NCI-H524 treated with DMSO at 0.1 percent for 48 hours (cell line): ENCODE measurements at places on chromosomes 2 and 18.

- no peak for DNase-seq
These were observed 45.5 kb upstream of the LRRTM4 start for GRCh38 chr2:77567723-77568122.

DNA sequence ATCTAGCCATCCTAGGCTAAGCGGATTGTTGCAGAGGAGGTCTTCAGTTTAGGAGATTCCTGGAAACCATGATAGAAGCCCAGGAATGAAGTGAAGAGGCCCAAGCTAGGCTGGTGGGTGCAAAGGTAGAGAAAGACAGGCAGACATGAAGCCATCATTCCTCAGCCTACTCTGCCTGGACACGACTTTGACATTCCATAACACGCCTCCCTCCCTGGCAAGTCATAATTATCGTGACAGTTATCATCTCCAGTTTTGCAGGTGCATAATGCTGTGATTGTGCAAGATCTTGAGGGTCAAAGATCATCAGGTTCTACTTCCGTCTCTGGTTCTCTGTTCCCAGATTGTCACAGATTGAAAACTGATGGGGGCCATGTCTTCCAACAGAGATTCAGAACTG is 15.2 kb upstream of the FZD5 start:
- DNase-seq, result no peak

DNA sequence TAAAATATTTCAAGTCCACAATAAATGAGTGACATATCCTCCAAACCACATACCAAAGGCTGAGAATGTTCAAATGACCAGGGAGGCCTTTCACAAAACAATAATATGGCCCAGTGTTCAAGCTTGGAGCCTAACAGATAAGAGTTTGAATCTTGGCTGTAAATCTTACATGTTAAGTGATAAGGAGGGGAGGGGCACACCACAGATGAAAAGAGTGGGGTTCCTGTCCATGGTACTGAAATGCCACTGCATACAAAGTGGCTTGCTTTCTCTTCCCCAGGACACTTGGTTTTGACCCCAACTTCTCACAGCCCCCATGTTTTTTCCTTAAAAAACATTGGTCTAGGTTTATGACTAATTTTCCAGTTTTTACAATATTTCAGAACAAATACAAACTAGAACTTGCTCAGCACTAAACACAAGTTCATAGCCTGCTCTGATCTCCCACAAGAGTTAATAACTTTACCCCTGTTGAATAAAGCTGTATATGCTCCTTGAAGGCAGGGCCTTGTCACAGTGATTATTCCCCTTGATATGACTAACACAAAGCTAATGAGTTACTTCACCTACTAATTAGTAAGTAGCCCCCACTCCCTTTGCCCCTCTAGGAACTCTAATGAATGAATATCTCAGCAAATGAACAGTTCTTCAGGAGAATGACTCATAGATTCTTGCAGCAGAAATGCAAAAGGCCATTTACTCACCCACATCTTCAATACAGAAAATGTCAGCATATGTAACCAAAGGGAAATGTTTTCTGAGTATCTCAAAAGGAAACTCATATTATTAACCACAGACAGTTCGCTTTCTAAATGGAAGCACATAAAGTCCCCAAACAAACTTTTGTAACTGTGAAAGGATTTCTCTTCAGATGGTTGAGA is 142.2 kb downstream of the SATB2 start:
- no peak for DNase-seq

DNA sequence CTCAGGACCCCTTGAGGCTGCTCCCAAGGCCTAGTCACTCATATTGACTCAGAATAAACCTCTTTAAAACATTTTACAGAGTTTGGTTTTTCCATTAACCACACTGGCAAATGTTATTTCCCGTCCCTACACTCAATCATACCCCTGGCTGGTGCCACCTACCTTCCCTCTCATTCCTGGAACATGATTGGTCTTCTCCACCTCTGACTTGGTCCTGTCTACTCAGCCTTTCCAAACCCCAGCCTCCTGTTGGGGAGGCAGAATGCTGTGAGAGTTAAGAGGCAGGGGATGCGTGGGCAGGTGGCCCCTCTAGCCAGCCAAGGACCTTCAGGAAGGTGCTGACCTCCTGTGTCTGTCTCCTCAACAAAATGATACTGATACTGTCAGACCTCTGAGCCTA is 149.3 kb downstream of the CABLES1 start:
- DNase-seq, result no peak

- DNase-seq, result no peak
These were observed 98.0 kb upstream of the ZSWIM2 start for GRCh38 chr2:186946896-186947467.

- DNase-seq, result no peak
These were observed 44.1 kb downstream of the NEDD4L start for GRCh38 chr18:58087928-58088690.

DNA sequence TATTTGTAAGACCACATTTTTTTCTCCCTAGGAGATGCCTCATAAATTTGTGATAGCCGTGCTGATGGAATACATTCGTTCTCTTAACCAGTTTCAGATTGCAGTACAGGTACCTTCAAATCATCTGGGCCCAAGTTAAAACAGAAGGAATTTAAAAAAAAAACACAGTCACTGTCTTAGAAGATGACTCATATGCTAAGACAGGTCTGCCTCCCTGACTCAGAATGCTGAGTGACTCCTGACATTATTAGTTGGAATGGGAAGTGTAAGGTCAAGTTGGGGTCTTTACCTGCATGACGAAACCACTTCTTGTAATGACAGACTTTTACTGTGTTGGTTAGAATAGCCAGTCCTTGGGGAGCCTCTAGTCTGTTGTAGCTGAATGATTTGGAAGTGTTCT is 26.3 kb downstream of the RMC1 start:
- no peak for DNase-seq

DNA sequence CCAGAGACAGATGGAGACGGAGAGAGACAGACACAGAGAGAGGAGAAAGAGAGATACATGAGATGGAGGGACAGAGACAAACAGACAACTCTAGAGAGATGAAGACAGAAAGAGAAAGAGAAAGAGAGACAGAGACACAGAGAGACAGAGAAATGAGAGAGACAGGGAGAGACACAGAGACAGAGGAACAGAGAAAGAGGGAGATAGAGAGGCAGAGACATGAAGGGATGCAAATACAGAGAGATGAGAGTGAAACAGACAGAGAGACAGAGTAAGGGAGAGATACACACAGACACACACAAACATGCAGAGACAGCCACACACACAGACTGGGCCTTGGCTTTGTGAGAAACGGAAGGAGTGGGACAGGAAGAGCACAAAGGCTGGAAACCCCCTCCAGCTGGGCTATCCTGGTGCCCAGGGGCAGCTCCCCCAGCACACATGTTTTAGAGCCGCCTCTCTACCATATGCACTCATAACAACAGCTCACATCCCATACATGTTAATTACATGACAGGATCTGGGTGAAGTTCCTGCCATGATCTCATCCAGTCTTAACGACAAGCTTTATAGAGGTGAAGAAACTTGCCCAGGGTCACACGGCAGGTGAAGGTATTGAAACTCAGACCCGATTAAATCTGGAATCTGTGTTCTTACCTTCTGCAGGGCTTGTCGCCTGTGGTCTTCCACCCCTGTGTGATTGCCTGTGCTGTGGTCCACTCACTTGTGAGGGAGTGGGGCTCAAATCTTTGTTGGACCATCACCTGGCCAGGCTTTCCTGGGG is 32.4 kb downstream of the IL18R1 start:
- no peak for DNase-seq
